ENCODE measurements at places on chromosomes 5 and 9.

DNA sequence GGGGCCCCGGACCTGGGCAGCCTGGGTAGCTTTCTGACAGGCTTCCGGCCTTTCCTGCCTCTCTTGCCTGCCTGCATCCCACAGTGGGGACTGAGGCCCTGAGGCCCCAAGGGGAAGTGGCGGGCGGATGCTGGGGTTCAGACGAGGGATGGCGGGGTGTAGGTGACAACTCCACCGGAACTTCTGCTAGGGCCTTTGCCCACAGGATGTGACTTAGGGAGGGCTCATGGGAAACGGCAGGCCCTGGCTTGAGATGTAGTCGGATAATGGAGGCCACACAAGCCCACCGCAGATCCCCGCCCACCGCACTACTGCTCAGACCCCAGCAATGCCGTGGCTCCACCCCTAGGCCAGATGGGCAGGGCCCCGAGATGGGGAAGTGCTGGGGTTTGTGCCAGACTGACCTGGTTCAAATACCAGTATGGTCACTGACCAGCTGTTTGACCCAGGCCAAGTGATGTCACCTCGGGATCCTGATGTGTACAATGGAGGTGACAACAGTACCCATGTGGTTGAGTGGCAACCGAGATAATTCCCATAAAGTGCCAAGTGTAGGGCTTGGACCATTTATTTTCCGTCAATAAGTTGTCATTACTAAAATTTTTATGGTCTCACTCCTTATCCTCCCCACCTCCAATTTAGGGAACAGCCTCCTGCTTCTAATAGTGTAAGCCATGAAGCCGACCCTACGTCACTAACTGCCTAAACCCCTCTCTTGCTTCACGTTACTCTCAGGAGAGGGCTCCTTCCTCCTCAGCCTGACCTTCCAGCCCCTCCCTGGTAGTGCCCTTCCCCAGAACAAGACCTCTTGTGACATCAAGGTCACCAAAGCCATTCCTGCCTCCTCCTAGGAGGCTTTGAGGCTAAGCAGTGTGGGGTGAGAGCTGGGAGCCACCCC lies 2.5 kb upstream of the CDK9 start:
- no peak for DNase-seq

DNA sequence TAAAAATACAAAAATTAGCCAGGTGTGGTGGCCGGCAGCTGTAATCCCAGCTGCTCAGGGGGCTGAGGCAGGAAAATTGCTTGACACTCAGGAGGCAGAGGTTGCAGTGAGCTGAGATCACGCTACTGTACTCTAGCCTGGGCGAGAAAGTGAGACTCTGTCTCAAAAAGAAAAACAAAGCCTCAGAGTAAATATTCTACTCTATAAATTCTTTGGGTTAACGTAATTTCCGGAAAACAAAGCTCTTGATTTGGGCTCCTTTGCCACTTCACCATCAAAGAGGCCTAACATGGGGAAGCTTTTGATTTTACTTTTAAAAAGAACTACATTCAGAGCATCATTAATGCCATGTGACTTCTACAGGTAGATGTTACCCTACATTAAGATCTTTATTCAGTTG lies 103.1 kb downstream of the SERINC5 start:
- DNase-seq, result no peak

- DNase-seq, result no peak
Measured at GRCh38 chr5:39413771-39414170, 11.0 kb downstream of the DAB2 start.

DNA sequence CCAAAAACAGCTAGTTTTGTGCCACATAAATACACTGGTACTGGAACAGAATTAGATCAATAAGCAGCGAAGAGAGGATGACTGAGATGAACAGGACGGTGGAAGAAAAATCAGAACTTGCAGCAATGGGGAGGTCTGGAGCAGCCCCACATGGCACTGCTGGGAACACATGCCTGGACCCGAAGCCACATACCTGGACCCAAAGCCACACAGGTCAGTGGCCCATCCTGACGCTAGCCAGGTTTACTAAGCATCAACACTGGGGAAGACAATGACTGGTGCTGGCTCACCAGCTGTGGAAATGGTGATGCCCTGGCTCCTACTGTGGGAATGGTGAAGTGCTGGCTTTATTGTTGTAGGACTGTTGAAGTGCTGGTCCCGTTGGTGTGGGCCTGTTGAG lies 139.7 kb upstream of the IRX4 start:
- DNase-seq, result no peak

GRCh38 chr5:17426104-17426749 lies 71.8 kb upstream of the TAF11L2 start:
- DNase-seq, result no peak

GRCh38 chr9:80074439-80074838 lies 502.7 kb downstream of the TLE4 start:
- peak; percentile 55 for DNase-seq

DNA sequence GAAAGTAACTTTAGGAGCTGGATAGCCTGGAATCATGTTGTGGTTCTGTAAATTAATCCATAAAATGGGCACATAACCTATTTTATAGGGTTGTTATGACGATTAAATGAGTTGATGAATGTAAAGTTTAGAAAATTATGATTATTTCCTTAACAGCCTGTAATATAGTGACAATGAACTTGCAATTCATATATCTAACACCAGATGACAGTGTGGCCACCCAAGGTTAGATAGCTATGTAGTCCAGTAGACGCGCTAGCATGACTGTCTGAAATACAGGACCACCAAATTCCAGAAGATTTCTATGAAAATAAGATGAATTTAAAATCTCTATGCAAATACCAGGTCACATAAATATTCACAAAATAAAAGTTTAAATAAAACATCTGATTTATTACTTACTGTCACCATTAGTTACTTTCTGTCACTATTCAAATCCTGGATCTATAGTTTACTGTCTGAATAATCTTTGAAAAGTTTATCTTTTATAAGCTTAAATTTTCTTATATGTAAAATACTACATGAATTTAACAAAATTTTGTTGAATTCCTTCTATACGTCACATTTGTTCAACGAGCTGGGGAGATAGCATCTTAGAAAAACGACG lies 26.1 kb upstream of the MACIR start:
- peak; percentile 60 for DNase-seq

GRCh38 chr5:130164966-130165365 lies 260.7 kb downstream of the CHSY3 start:
- no peak for DNase-seq

Measured in astrocyte of the hippocampus (primary cell).